A549 treated with ZK216348 at 1 μM for 4 hours (cell line): ENCODE measurements at places on chromosomes 3 and 15. TPM values are rescaled to one million over a fixed set of nuclear protein-coding genes. Genes with fewer than 3 reads are reported as not detected.

Gene TPRG1
- total RNA-seq, result 0.09 to 0.40 TPM (median 0.25 TPM) in 4 of 5 replicates, not detected in the other

Gene GOLGA8M
- not detected in 5 replicates for total RNA-seq

Gene GOLGA6D
- 0.07 TPM in 1 of 5 replicates, not detected in the others for total RNA-seq

Gene CPN2
- not detected in 5 replicates for total RNA-seq

Gene LRRC3B
- not detected in 5 replicates for total RNA-seq

Gene LRRC49
- 4.2 to 8.3 TPM (median 4.7 TPM) in 5 replicates for total RNA-seq

Gene FBXL2
- 6.4 to 9.5 TPM (median 8.6 TPM) in 5 replicates for total RNA-seq

Gene AGBL1
- not detected in 5 replicates for total RNA-seq

Gene EXD1
- not detected in 5 replicates for total RNA-seq

Gene CPNE9
- total RNA-seq, result 0.14 to 0.30 TPM (median 0.21 TPM) in 3 of 5 replicates, not detected in the others
